ENCODE measurements at places on chromosomes 2 and 18.

DNA sequence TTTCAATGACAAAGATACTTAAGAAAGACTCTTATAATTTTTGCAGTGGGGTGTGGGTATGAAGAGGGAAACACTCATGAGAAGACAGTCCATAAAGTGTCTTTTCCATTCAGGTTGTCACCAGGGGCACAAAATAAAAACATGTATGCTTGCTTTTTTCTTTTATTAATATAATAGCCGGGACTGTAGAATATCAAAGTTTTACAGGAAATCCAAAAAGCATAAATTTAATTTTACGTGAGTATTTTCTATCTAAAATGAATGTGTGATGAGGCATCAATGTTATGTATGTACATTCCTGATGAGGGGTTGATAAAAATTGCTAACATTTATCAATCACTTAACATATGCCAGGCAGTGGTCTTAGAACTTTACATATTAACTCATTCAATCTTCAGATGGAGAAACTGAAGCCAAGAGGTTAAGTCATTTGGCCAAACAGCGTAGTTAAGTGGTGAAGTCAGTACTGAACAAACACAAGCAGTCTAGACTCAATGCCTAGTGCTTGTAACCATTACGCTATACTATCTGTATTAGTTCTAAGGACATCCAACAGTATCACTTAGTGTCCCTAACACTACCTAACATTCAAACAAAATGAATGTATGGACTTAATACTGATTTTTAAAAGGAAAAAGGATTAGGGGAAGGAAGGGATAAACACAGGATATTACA is 10.7 kb downstream of the CCT4 start:
- no peak for DNase-seq

DNA sequence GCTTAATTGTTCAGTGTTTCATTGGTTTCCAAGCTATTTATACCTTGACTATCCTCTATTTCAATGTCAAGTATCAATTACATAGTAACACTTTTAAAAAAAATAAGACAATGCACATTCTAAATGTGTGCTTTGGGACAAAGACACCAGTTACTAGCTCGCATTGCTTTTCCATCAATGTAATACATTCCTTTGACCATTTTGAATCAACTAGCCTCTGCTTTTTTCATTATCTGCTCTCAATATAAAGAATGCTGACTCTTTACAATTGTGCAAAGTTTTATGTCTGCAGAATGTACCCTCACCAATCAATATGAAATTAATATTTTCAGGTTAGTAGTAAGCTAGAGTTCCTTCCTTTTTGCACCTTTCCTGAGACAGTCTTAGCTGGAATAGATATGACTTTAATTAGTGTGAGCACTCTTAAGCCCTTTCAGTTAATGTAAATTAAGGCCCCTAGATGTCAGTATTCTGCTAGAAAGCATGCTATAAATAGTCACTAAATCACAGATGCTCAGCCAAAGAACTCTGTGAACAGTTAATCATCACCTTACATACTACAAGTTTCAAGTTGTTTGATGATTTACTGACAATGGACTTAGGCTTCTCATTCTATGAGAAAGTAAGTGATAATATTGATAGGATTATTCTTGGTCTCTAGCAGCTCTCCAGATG is 413.6 kb downstream of the PTH2R start:
- DNase-seq = no peak

DNA sequence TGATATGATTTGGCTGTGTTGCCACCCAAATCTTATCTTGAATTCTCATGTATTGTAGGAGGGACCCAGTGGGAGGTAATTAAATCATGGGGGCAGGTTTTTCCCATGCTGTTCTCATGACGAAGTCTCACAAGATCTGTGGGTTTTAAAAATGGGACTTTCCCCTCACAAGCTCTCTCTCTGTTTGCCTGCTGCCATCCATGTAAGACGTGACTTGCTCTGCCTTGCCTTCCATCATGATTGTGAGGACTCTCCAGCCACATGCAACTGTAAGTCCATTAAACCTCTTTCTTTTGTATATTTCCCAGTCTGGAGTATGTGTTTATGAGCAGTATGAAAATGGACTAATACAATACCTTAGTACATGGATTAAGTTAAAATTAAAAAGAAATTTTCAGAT is 1094.7 kb upstream of the SLC39A10 start:
- DNase-seq = no peak

DNA sequence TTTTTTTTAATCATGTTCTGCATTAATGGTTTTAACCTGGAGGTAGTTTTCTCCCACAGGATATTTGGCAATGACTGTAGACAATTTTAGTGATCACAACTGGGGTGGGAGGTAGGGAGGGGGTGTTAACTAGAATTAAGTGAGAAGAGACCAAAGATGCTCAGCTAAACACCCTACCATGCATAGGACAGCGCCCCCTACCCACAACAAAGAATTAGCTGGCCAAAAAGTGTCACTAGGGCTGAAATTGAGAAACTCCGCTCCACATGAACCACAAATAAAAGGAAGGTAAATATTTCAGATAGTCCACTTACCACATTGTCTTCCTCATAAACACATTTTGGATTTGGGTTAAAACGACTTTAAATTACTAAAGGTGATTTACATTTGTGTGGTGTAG is 942.6 kb downstream of the SUCLG1 start:
- DNase-seq = no peak

DNA sequence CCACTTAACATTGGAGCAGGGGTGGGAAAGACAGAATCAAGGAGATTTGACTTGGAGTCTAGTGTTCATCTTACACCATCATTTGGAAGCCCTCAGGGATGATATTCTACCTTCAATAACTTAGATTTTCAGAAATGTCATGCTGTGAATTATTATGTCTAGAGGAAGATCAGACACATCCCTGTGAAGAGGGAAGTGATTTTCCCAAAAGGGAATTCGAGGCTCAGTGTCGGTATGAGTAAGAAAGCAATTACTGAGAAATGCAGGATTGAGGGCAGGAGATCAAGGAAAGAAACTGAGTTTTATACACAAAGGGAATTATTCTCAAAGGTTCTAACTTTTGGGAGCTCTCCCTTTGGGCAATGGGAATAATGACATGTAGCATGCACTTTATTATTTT is 25.6 kb upstream of the ATIC start:
- DNase-seq = no peak

- DNase-seq = peak; percentile 31
Measured at GRCh38 chr2:197786010-197786877, 1.1 kb upstream of the BOLL start.

DNA sequence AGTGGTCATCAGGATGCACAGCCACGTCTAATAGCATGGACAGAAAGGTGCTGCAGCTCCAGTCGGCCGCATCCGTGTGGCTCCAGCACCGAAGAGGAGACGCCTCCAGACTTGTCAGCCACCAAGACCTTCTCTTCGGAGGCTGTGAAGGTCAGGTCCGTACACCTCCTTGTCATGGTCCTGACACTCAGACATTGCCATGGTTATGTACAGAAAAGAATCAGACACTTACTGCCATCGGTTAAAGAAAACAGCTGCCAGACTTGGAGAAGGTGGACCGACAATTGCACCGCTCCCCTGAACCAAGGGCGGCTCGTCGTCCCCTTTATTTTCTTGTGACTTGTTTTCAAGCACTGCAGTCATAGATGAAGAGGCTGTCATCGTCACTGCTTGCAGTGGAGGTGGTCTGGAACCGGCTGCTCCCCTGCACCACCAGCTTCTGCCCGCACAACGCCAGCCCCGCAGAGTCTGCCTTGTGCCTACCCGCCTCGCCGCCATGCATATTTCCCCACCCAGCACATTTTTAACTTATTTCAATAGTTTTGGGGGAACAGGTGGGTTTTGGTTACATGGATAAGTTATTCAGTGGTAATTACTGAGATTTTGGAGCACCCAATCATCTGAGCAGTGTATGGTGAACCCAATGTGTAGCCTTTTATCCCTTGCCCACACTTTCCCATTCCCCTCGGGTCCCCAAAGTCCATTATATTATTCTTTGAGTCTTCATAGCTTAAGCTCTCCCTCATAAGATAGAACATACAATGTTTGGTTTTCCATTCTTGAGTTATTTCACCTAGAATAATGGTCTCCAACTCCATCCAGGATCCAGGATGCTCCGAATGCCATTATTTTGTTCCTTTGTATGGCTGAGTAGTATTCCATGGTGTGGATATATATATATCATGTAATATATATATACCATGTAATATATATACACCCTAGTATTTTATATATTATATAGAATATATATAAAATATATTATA is 18.1 kb downstream of the FBXO48 start:
- DNase-seq = no peak

- no peak for DNase-seq
Measured at GRCh38 chr2:200705305-200706041, 106.2 kb upstream of the BZW1 start.

DNA sequence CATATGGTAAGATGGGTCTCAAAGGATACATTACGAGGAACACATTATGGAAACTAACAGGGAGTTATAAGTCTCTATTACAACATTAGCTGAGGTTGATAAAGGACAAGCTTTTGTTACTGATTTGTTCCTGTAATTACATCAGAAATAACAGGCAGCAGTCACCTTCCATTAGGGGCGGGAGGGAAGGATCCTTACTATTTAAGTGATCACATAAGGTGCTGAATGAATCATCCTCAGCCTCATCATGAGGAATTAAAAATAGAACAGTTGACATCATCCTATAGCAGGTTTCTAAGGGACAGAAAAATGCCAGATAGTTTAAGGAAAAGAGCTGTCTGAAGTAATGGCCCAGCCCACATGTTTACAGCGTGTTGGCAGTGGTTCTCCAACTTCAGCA is 86.9 kb upstream of the MGAT5 start:
- DNase-seq = no peak

DNA sequence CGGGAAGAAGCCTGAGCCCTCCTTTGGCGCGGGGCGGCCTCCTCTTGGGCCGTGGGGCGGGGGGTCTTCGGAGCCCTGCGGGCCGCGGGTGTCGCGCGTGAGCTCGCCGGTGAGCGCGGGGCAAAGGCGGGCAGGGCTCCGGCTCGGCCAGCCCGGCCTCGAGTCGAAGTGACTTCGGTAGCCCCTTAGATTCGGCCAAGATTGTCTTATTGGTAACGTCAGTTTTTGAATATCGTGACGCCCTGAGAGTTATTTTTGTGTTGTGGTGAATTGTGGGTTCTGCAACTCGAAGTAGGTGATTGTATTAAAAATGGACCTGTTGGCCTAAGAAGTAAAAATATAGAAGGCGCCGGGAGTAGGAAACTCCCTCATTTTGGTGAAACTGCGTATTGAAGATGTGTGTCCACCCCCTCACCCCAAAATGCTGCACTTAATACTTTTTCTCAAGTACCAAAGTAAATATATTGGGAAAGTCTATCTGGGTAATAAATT is 669 bp downstream of the MARCHF7 start:
- DNase-seq = peak; percentile 48

DNA sequence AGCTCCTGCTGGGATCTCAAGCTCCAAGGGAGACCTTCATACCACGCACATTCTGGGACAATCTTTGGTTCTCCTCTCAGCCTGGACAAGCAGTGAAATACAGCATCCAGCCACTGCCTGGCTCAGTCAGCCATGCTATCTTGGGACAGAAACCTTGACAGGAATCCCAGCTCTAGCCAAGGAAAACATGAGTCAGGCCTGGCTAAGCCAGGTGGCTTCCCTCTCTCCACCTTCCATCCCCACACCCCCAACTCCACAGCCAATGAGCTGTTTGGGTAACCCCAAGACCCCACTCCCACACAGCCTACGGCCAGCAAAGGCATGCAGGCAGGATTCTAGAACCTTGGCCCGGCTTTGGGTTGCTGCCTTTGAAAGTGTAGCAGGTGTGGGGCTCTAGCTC is 64.9 kb downstream of the MCFD2 start:
- peak; percentile 50 for DNase-seq

DNA sequence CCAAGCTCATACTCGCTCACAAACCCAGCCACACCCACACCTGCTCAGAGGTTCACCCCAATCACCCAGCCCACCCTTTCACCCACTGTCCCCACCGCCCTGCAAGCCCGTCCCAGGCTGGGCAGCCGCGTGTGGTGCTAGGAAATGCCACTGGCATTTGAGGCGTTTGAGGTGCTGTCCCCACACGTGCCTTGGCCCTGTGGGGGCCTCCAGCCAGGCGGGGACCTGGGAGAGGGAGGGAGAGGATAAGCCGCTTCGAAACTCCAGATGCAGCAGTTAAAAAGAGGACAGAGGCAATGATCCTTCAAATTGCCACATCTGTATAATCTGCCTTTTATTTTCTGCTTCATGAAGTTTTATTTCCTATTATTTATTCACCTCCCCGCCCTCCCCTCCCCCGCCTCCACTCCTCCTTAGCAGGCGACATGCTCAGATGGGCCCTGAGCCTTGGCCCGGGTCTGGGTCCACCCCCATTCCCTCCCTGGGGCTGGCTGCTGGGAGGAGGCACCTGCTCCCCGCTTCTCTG is 35.9 kb downstream of the PSD4 start:
- DNase-seq = no peak

DNA sequence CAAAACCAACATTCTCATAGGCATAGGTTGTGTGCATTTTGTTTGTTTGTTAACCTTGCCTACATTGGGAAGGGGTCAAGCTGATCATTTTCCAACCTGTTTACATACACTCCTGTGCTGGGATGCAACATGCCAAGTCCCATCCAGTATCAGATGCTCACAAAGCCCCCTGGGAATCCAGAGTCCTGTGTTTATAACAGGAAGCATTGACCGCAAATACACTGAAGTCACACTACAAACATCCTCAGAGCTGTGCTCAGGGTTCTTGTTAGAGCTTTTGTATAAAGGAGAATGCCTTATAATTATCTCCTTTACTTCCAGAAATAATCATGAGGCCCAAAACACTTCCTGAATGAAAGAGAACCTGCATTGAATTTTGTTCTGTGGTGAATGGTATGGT is 488.7 kb upstream of the TCF4 start:
- no peak for DNase-seq

DNA sequence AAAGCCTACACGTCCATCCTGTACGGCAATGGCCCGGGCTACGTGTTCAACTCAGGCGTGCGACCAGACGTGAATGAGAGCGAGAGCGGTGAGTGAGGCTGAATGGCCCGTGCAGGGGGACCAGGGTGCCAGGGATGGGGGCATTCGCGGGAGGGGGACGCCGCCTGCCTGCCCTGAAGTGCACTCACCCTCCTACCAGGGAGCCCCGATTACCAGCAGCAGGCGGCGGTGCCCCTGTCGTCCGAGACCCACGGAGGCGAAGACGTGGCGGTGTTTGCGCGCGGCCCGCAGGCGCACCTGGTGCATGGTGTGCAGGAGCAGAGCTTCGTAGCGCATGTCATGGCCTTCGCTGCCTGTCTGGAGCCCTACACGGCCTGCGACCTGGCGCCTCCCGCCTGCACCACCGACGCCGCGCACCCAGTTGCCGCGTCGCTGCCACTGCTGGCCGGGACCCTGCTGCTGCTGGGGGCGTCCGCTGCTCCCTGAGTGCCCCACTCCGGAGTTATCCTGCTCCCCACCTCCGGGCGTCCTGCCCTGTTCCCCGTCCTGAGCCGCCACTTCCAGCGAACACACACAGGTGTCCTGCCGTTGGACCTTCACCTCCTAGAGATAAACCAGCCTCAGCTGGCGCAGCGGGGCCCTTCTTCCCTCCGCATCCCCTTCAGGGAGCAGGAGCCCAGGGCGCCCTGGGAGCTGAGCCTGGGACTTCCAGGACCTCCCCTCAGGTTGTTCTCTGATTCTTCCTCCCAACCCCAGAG is 2.9 kb downstream of the ALPI start:
- no peak for DNase-seq

- no peak for DNase-seq
Measured at GRCh38 chr2:226559536-226559935, 240.1 kb downstream of the IRS1 start.

- no peak for DNase-seq
Measured at GRCh38 chr18:46080156-46080555, 8.1 kb upstream of the PSTPIP2 start.

All from GM03348 (cell line).